ENCODE measurements at places on chromosomes 3 and 15. TPM values are rescaled to one million over a fixed set of nuclear protein-coding genes. Genes with fewer than 3 reads are reported as not detected.

Gene SERINC4
- 0.20 TPM for total RNA-seq

Gene CYP8B1
- not detected for total RNA-seq

Gene GOLGA6B
- 0.42 TPM for total RNA-seq

Gene GRK7
- not detected for total RNA-seq

Gene RAD51
- 0.42 TPM for total RNA-seq

Gene MAP3K13
- 14.4 TPM for total RNA-seq

Gene NR1I2
- total RNA-seq, result 0.39 TPM

Gene PRR23A
- total RNA-seq, result not detected

Gene LARP6
- 53.7 TPM for total RNA-seq

Gene SCAANT1
- total RNA-seq, result not detected

Data from tibial nerve (tissue), 4 donors.